CD4-positive, alpha-beta T cell (primary cell): ENCODE measurements at places on chromosomes 3 and 15. TPM values are rescaled to one million over a fixed set of nuclear protein-coding genes. Genes with fewer than 3 reads are reported as not detected.

Gene RASA2
- total RNA-seq: 96.1 TPM

- H3K36me3 ChIP-seq: no peaks in the 10 kb centered on the region
- H3K4me3 ChIP-seq: no peak overlapping the region
- DNase-seq: no peak
- no peaks in the 10 kb centered on the region for H3K4me1 ChIP-seq
- no peak overlapping the region for H3K27ac ChIP-seq
These were observed 66.6 kb downstream of the P3H2 start for GRCh38 chr3:190053919-190054672.

Gene AGTR1
- not detected for total RNA-seq

DNA sequence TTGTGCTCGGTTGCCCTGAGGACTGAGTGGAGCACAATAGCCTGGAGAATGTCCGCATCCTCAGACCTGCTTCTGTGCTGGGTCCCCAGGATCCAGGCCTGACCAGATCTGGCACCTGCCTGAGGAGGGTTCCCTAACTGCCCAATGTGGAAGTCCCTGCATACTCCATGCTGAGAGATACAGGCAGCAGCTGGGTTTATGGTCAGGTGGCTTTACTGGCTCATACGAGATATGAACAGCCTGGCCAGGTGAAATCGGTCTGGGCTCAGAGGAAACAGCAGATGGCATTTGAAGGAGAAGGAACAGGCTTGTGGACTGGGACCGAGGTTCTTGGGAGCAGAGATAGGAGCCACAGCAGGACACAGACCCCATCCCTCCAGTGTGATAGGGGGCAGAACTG, 18.2 kb upstream of the KIF23 start:
- DNase-seq: no peak
- H3K27me3 ChIP-seq: no peaks in the 10 kb centered on the region
- H3K36me3 ChIP-seq: no peaks in the 10 kb centered on the region
- no peak overlapping the region for H3K27ac ChIP-seq

GRCh38 chr15:43492673-43493601, at the start of gene TP53BP1:
TSS of gene TP53BP1 (minus strand) at chr15:43493156. CDS start at chr15:43493043, 113 bp downstream.
- H3K27ac ChIP-seq: peak within 1 kb of the TSS; percentile 85
- DNase-seq: peak; percentile 97
- peak within 1 kb of the TSS; percentile 78 for H3K4me3 ChIP-seq
- peaks cover 9% of the 10 kb centered on the region for H3K36me3 ChIP-seq

Gene DGKG
- not detected for total RNA-seq

DNA sequence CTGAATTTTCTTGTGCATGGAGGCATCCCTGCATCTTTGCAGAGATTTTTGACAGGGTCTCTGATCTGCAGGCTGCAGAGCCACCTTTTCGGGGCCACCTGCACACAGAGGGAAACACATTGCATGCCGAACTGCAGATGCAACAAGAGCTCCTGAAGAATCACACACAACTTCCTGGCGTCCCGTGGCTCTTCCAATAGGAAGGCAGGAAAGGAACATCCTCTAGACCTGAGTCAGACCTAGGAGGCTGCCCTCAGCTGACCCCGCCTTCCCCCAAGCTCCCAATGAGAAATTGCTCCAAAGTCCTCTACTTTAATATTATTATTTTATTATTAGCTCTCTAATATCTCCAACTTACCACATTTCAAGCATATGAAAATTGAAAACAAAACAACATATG, 213.2 kb upstream of the ARRDC4 start:
- H3K4me3 ChIP-seq: no peak overlapping the region
- no peaks in the 10 kb centered on the region for H3K36me3 ChIP-seq
- no peak for DNase-seq
- no peak overlapping the region for H3K27ac ChIP-seq
- H3K27me3 ChIP-seq: no peaks in the 10 kb centered on the region

DNA sequence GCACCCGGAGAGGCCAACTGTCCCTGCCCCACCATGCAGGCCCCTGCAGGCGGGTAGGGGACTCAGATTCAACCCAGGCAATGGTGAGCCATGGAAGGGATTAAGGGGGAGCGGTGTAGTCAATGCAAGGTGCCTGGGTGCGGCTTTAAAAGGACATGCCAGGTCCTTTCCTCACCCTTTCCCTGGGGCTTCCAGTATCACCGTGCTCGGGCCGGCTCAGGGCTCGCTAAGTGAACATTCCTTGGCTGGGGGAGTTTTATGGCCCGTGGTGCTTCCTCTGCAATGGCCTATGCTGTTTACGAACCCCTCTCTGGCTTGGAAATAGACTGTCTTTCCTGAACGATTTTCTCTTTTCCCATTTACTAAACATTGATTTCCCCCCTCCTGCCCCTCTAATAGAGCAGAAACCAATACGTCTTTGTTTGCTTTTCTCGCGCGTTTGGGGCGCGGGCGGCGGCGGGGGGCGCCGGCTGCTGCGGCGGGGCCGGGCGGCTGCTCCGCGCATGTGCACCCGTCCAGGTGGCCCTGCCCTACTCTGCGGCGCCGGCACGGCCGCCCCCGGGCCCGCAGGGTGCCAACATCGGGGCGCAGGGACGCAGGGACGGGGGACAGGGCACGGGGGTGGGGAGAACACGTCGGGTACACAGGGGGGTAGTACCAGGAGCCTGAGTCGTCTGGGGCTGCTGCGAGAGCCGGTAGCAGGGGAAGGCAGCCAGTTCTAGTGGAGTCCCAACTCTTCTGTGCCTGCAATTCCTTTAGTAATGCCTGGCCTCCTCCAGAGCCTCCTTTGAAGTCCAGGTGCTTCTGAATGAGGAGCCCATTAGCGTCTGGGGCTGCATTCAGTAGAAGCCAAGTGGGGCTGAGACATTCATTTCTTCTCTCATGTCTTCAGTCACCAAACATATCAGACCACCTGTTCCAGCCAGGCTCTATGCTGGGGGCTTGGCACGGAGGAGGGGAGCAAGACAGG, 26.9 kb upstream of the CACNA2D2 start:
- DNase-seq: no peak
- H3K36me3 ChIP-seq: no peaks in the 10 kb centered on the region
- H3K4me1 ChIP-seq: no peaks in the 10 kb centered on the region
- H3K4me3 ChIP-seq: no peak overlapping the region
- H3K27ac ChIP-seq: no peak overlapping the region
- peaks cover 8% of the 10 kb centered on the region for H3K27me3 ChIP-seq

- no peak for DNase-seq
- H3K27me3 ChIP-seq: no peaks in the 10 kb centered on the region
- H3K27ac ChIP-seq: no peak overlapping the region
- no peaks in the 10 kb centered on the region for H3K36me3 ChIP-seq
- no peak overlapping the region for H3K4me3 ChIP-seq
These were observed 30.8 kb downstream of the CRYGS start for GRCh38 chr3:186513386-186513785.

DNA sequence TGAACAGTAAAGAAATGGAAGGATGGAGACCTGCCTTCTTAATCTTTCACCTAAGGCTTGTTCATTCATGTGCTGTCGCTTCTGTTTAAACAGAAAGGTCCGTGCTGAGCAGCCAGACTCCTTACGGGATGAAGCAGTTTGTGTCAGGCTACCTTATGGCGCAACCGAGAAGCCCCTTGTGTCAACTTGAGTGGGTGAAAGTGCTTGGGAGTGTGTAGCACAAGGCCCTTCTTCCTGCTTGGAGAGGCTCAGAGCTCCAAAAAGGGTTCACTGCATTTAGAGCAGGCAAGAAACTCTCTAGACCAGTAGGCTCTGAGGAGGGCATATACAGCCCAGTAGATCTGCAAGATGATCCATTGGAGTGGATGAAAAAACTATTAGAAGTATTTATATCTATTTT, 16.0 kb downstream of the CAPN3 start:
- H3K4me3 ChIP-seq: no peak overlapping the region
- no peaks in the 10 kb centered on the region for H3K27me3 ChIP-seq
- no peak overlapping the region for H3K27ac ChIP-seq
- H3K4me1 ChIP-seq: no peaks in the 10 kb centered on the region

Gene MESD
- 8.4 TPM for total RNA-seq
